HL-60 (cell line): ENCODE measurements at places on chromosomes 5 and 9.
A peak's percentile ranks its signal among the peaks of the same experiment; 100 is the strongest.

GRCh38 chr9:101027236-101027635, 1.3 kb upstream of the PLPPR1 start:
- no peak for DNase-seq

DNA sequence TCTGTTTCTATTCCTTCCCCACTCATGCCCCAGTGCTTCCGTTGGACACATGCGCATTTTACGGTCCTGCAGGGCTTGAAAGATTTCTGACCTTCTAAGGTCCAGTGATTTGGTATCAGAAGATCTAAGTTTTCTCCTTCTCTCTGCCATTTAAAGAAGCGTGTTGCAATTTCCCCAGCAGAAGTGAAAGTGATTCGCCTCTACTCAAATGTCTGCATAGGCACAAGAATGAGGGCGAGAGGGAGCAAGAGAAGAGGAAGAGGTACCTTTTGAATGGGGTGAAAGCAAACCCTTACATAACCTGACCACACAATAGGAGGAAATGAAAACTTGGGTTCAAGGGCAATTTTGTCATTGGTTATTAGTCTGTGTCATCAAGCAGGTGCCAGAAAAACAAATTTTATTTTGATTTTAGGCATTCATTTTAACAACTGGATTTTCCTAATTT, 31.7 kb upstream of the NR3C1 start:
- DNase-seq: peak; percentile 91

- no peak for DNase-seq
Measured at GRCh38 chr5:38297830-38298608, 39.7 kb downstream of the EGFLAM start.

DNA sequence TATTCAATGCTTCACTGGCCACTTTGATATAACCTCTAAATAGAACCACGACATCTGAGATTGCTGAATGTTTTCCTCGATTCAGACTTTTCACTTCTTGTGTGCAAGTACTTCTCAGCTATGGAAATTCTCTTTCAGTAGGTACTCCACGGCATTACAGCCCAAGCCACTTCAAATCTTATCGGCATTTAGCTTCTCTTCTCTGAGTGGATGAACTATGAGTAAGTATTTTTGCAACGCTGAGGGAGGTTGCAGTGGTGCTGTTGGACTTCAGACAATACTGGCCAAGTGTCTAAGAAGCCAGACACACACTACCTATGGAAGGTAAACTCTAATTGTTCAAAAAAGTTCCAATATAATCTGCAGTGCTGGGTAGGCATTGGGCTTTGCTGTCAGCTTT, 60.1 kb downstream of the FBN2 start:
- DNase-seq: no peak

- no peak for DNase-seq
Measured at GRCh38 chr5:143703659-143704058, 108.3 kb upstream of the HMHB1 start.

DNA sequence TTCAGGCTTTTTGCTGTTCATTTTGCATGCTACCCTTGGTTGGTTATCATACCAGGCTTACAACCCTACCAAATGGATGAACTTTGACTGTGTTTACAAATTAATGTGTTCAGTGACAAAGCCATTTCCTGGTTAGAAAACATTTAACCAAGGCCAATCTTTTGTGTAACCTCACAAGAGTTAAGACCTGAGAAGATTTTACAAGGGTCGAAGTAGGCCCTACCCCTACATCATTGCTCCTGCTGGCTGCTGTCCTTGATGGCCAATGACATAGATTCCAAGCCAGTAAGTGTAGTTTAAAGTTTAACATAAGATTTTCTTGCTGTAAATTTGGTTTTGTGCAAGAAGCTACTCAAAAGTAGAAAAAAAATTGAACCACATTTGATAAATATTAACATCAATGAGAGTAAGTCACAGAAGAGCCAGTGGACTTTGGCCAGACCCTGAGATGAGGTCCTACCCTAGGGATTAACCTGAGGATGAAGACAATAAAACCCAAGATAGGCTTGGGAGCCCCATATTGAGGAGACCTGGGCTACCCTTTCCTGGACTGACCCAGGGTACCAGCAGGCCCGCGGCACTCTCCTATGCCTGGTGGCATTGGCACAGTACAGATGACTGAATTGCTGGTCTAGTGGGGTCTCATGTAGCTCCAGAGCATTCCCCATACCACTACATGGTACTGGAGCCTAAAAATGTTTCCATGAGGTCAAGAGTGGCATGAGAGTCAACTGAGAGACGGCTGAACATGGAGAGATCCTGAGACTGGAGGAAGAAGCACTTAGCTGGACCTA, 8.3 kb downstream of the C1QTNF3 start:
- no peak for DNase-seq

- DNase-seq: no peak
Measured at GRCh38 chr5:74034733-74035132, 408.7 kb downstream of the ARHGEF28 start.

GRCh38 chr9:69571032-69571431, 101.1 kb downstream of the APBA1 start:
- DNase-seq: no peak

DNA sequence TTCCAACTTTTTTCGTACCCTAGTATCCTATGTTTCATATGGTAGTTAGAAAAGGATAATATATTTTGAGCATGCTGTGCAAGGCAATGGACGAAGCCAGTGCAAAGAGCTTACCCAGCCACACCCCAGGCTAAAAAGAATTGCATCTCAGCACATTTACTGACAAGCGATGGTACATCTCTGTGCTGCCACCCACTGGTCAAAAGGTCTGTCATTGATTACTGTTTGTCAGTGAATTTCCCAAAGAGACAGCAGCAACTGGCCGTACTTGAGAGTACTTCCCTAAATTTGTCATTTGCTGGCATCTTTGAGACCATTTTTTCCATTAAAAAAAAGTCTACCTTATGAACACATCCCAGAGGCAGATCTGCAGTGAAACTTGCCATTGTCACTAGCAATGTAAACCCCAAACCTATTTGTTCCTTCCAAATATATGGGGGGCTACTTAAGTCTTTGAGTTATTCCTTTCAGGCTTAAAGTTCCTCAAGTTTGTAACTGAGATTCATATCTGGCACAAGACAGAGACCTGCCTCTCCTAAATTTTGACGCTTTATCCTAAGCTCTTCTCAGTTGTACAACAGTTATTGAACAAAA, 184.3 kb downstream of the CTNND2 start:
- peak; percentile 2 for DNase-seq

DNA sequence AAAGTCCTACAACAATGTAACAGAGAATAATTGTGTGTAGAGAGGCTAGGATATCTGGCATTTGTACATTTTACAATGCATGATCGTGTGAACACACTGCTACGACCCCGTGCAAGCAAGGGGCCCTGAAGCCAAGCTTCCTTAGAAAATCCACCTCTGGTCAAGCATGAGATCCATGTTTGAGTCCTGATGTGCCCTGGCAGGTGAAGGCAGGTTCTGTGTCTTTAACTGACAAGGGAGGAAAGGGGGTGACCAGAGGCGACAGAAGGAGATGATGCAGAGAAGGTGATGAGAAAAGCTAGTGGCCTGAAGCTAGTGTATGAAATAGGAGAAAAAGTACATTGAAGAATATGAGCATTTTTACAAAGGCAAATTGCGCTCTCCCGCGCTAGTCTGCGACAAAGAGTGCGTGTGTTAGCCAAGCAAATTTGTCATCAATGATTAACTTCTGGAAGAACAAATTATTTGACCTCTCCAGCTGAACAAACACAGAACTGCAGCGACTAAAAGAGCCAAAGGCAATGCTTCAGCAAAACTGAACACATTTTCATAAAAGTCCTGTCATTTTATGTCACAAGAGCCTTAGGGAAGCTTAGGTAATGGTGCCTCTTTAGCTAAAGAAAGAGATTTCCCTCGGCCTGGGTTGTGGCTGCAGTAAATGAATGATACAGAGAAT, 101.7 kb upstream of the DAPK1 start:
- no peak for DNase-seq

DNA sequence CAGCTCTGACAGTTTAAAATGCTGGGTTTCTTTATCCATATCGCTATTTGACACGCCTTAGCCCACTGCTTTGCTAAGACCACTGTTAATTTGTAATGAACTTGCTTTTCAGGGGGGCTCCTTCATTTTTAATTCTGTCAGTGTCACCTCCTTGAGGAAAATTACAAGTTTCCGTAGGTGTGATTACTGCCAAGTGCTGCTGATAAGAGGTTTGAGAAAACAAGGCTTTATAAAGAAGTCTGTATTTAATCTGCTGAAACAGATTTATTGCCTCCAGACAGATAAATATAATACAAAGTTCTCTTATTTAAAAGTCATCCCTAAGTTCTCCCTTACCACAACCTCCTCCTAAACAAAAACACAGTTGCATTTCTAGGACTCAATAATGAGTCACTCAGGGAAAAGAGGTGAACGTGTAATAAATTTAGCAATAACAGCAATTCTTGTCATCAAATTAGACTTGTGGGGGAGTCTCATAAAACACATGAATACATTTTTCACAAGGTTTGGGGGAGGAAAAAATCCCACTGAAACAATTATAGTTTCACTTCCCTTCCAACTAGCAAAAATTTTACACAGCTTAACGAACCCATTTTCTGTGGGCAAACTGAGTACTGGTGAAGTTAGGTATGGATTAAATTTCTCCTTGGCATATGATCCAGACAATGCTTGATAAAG, 72.8 kb downstream of the MAPKAP1 start:
- DNase-seq: no peak

DNA sequence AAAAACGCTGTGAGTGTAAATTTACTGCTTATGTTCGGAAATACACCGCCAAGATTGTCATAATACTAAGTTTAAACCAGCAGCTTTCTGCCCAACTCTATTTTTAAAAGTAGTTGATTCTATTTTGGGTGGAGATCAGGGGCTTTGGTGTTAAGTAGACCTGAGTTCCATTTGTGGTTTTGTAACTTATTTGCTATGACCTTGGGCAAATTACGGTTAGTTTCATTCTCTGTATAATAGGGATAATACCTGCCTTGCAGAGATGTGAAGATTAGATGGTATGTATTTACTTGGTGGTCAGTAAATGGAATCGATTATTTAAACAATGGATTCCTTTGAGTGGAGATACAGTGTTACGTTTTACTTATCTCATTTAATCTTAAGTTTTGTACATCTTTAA, 1.6 kb downstream of the RAD23B start:
- DNase-seq: no peak
